ENCODE measurements at places on chromosomes 5 and 9. TPM values are rescaled to one million over a fixed set of nuclear protein-coding genes. Genes with fewer than 3 reads are reported as not detected.
A peak's percentile ranks its signal among the peaks of the same experiment; 100 is the strongest.

GRCh38 chr9:77883846-77884771 lies 147.5 kb downstream of the GNAQ start:
- no peaks in the 10 kb centered on the region for H3K27me3 ChIP-seq

- no peak overlapping the region for H3K27ac ChIP-seq
- H3K27me3 ChIP-seq = no peaks in the 10 kb centered on the region
- H3K4me1 ChIP-seq = no peaks in the 10 kb centered on the region
Measured at GRCh38 chr9:68669218-68669617, 35.8 kb upstream of the PIP5K1B start.

- H3K27me3 ChIP-seq = no peaks in the 10 kb centered on the region
- no peaks in the 10 kb centered on the region for H3K36me3 ChIP-seq
- no peak overlapping the region for H3K4me3 ChIP-seq
- H3K27ac ChIP-seq = no peak overlapping the region
- DNase-seq = no peak
Measured at GRCh38 chr9:29332789-29333188, 1759.5 kb upstream of the C9orf72 start.

GRCh38 chr9:99820685-99821395 lies 845 bp upstream of the NR4A3 start:
- H3K4me1 ChIP-seq = peaks cover 46% of the 10 kb centered on the region
- no peaks in the 10 kb centered on the region for H3K36me3 ChIP-seq
- peaks cover 7% of the 10 kb centered on the region for H3K27me3 ChIP-seq
- peak overlapping the region; percentile 95 for H3K27ac ChIP-seq
- H3K4me3 ChIP-seq = peak overlapping the region; percentile 95
- DNase-seq = no peak

TNC gene
- 75.1 TPM for total RNA-seq

IL4 gene
- total RNA-seq = not detected

TXNDC8 gene
- total RNA-seq = not detected

LMAN2 gene
- 102 TPM for total RNA-seq

TSC1 gene
- 50.8 TPM for total RNA-seq

MEF2C gene
- 9.9 TPM for total RNA-seq
